ENCODE measurements at places on chromosomes 3 and 15. TPM values are rescaled to one million over a fixed set of nuclear protein-coding genes. Genes with fewer than 3 reads are reported as not detected.

- H3K36me3 ChIP-seq = no peaks in the 10 kb centered on the region
- H3K4me1 ChIP-seq = no peaks in the 10 kb centered on the region
- no peaks in the 10 kb centered on the region for H3K27me3 ChIP-seq
- H3K4me3 ChIP-seq = no peak overlapping the region
- H3K27ac ChIP-seq = no peak overlapping the region
Observed at GRCh38 chr15:45892182-45892581, 257.4 kb downstream of the SQOR start.

GRCh38 chr3:29167180-29167579 is 113.7 kb upstream of the RBMS3 start:
- H3K27ac ChIP-seq = no peak overlapping the region
- no peak overlapping the region for H3K4me3 ChIP-seq
- H3K4me1 ChIP-seq = peaks cover 15% of the 10 kb centered on the region
- DNase-seq = no peak
- H3K36me3 ChIP-seq = no peaks in the 10 kb centered on the region
- H3K27me3 ChIP-seq = no peaks in the 10 kb centered on the region

- no peak overlapping the region for H3K27ac ChIP-seq
- H3K27me3 ChIP-seq = no peaks in the 10 kb centered on the region
- no peaks in the 10 kb centered on the region for H3K36me3 ChIP-seq
- H3K4me3 ChIP-seq = no peak overlapping the region
Observed at GRCh38 chr3:85342915-85343314, 384.1 kb downstream of the CADM2 start.

DNA sequence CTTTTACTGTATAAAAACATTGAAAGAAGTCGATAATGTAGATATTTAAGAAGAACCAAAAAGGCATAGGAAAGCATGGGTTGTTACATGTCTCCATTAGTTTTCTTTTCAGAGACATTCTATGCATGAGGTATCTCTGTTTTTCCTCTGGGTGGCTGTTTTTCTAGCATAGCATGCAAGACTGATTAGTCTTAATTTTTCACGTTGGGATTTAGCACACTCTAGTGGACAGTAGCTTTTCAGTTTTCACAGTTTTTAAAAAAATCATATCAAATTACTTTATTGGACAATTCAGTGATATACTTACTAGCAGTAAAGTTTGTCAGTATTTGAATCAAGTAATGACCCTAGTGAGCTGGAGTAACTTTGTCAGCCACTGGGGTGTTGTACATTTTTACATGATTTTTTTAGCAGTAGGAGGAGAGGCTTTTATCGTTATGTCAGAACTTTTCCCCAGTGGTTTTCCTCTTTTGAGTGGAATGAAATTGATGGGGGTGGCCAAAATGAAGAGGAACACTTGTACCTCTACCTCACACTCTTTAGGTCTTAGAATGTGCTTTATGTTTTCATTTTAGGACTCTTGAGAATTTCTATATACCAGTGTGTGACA is 57.2 kb downstream of the SEC22A start:
- H3K4me3 ChIP-seq = no peak overlapping the region
- peaks cover 10% of the 10 kb centered on the region for H3K4me1 ChIP-seq
- peaks cover 15% of the 10 kb centered on the region for H3K36me3 ChIP-seq

GRCh38 chr3:13088028-13089006 is 15.1 kb upstream of the IQSEC1 start:
- H3K36me3 ChIP-seq = no peaks in the 10 kb centered on the region
- H3K27ac ChIP-seq = no peak overlapping the region
- peaks cover 3% of the 10 kb centered on the region for H3K4me1 ChIP-seq
- no peak for DNase-seq

DNA sequence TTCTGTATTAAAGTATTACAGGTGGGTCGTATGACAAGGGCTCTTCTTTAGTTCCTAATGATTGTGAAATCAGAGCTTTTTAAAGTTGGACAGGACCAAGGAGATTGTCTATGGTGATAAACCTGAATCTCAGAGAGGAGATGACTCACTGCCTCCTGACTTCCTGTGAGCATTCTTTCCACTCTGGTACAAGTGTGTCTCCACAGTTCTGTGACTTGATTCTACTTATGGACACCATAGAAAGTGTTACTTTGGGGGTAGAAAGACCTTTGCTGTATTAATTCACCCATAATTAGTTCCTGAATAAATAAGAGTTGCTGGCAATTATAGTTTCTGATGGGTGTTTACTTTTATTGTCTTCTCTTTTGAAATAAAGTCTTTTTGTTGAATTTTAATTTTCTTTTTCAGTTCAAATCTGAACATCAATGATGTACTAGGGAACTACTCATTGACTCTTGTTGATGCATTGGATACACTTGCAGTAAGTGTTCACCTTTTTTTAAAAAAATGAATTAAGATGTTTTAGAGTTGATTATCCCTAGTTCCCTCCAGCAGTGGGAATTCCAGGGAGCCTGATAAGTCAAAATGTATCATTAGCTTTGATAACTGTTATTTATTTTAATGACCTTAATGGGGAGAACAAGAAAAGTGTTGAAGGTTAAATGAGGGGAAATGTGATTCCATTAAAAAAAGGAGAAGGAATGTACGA is 7.4 kb downstream of the EDEM1 start:
- peak overlapping the region; percentile 97 for H3K27ac ChIP-seq
- peak overlapping the region; percentile 74 for H3K4me3 ChIP-seq
- peak; percentile 54 for DNase-seq
- peaks cover 72% of the 10 kb centered on the region for H3K36me3 ChIP-seq
- no peaks in the 10 kb centered on the region for H3K27me3 ChIP-seq

GRCh38 chr3:165193366-165194254 is 2.6 kb downstream of the SLITRK3 start:
- no peaks in the 10 kb centered on the region for H3K4me1 ChIP-seq
- peaks cover 2% of the 10 kb centered on the region for H3K36me3 ChIP-seq
- peaks cover 57% of the 10 kb centered on the region for H3K27me3 ChIP-seq
- H3K4me3 ChIP-seq = no peak overlapping the region
- DNase-seq = no peak

DNA sequence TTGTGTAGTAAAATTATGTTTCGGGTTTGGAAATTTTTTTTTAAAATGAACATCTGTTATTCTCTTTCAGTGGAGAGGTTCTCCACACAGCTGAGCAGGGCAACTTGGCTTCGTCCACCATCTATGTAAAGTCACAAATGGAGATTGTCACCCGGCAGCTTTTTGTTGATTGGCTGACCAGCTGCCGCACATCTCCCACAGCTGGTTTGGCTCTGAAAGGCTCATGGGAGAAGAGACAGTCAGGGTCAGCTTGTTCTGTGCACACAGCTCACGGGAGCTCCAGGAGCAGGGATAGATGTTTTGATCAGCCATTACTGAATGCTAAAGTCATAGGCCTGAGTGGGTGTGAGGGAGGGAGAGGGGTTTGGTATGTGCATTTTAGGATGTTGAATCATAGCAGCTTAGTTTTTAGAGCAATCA is 12.9 kb upstream of the CCDC80 start:
- DNase-seq = no peak
- no peaks in the 10 kb centered on the region for H3K27me3 ChIP-seq
- H3K4me1 ChIP-seq = peaks cover 25% of the 10 kb centered on the region
- no peak overlapping the region for H3K27ac ChIP-seq
- H3K36me3 ChIP-seq = peaks cover 4% of the 10 kb centered on the region

GRCh38 chr3:5423076-5423475 is 235.6 kb downstream of the EDEM1 start:
- peaks cover 6% of the 10 kb centered on the region for H3K27me3 ChIP-seq
- H3K27ac ChIP-seq = no peak overlapping the region
- no peak for DNase-seq
- H3K4me1 ChIP-seq = no peaks in the 10 kb centered on the region
- no peaks in the 10 kb centered on the region for H3K36me3 ChIP-seq

GRCh38 chr3:58353722-58354553 is 21.2 kb downstream of the PXK start:
- H3K36me3 ChIP-seq = peaks cover 14% of the 10 kb centered on the region
- H3K27me3 ChIP-seq = no peaks in the 10 kb centered on the region
- H3K4me3 ChIP-seq = peak overlapping the region; percentile 77
- DNase-seq = peak; percentile 46
- H3K4me1 ChIP-seq = peaks cover 85% of the 10 kb centered on the region

DNA sequence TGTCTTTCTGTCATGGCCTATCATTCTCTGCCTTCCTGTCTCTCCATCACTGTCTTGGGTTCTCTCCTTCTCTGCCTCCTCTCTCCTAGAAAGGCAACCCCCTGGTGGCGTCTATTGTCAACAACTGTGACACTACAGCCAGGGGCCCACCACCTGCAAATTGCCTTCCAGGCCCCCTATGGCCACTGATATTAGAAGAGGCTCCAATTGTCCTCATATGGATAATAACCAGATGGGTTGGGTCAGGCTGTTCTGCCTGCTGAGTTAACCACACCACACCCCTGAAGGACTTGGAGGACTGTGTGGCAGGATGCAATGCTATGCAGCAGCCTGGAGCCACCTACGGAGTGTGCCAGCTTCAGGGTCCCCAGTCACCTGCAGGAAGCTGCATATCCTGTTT is 665.0 kb downstream of the NTRK3 start:
- no peak for DNase-seq
- no peaks in the 10 kb centered on the region for H3K36me3 ChIP-seq
- H3K27me3 ChIP-seq = no peaks in the 10 kb centered on the region

GRCh38 chr3:15303216-15303615 is 29.2 kb downstream of the SH3BP5 start:
- H3K36me3 ChIP-seq = peaks cover 50% of the 10 kb centered on the region
- no peak overlapping the region for H3K4me3 ChIP-seq
- no peak for DNase-seq
- no peak overlapping the region for H3K27ac ChIP-seq

DNA sequence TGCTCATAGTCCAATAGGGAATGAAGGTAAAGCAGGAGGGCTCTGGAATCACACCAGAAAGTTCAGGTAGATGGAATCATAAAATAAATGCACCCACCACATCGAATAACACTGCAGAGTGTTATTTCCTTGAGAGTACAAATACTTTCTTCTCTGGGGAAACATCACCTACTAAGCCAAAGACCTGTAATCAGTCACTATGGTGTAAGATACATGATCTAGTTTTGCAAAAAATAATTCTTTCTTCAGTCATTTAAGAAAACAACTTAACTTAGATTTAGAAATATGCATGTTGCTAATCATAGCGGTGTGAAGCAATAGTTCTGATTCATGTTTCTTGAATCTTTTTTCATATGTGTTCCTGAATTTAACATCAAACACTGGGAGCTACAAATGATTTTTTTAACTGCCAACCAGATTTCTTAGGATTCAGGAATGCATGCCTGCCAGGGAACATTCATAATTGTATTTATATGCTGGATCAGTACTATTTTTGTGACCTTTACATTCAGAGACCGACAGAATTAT is 40.2 kb upstream of the MEIS2 start:
- no peak overlapping the region for H3K27ac ChIP-seq
- no peak for DNase-seq
- H3K36me3 ChIP-seq = no peaks in the 10 kb centered on the region
- no peak overlapping the region for H3K4me3 ChIP-seq
- H3K4me1 ChIP-seq = no peaks in the 10 kb centered on the region

- H3K27ac ChIP-seq = no peak overlapping the region
- no peak for DNase-seq
- H3K4me1 ChIP-seq = no peaks in the 10 kb centered on the region
- no peaks in the 10 kb centered on the region for H3K27me3 ChIP-seq
- H3K36me3 ChIP-seq = no peaks in the 10 kb centered on the region
Observed at GRCh38 chr3:114904633-114905032, 242.5 kb downstream of the ZBTB20 start.

DNA sequence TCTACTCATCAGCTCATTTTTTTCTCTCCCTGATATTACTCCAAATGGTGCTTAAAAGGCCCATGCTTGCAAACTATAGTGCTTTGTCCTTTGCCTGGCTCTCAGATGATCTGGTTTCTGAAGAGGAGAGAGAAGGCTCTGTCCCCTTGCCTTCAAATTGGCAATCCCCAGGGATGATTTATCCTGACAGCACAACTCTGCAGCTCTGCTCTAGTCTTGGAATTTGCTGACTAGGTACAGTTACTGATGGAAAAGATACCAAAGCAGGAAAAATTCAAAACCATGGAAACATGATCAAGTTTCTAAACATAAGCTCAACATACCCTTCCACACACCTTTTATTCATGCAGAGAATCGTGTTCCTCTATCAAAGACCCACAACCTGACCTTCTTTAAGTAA is 106.7 kb upstream of the CADPS start:
- DNase-seq = no peak
- H3K36me3 ChIP-seq = no peaks in the 10 kb centered on the region
- H3K4me3 ChIP-seq = no peak overlapping the region
- H3K27ac ChIP-seq = no peak overlapping the region
- no peaks in the 10 kb centered on the region for H3K4me1 ChIP-seq

DNA sequence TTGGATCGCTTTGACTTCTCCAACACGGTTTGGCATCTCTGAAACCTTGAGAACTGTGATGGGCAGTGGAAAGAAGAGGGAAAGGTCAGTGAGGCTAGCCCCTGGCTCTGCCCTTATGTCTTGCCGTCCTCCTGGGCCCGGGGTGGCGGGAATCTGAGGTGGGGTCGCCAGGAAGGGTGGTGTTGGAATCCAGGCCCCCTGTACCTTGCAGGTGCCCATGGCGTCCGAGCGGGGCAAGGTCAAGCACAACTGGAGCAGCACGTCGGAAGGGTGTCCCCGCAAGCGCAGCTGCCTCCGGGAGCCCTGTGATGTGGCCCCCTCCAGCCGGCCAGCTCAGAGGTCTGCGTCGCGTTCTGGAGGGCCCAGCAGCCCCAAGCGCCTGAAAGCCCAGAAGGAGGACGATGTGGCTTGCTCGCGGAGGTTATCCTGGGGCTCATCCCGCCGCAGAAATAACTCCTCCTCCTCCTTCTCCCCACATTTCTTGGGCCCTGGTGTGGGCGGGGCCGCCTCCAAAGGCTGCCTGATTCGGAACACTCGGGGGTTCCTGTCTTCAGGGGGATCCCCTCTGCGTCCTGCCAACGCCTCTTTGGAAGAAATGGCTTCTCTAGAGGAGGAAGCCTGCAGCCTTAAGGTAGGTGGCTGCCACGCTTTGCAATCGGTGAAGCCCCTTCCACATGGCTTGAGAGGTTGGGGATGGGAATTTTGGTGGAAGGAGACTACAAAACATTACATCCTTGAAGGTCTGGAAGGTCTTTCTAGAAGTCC is 907 bp downstream of the TATDN2 start:
- no peaks in the 10 kb centered on the region for H3K27me3 ChIP-seq
- H3K4me1 ChIP-seq = peaks cover 62% of the 10 kb centered on the region
- peaks cover 64% of the 10 kb centered on the region for H3K36me3 ChIP-seq
- H3K4me3 ChIP-seq = peak overlapping the region; percentile 97
- DNase-seq = peak; percentile 47
- H3K27ac ChIP-seq = peak overlapping the region; percentile 97

GRCh38 chr3:81816473-81817250 is 55.2 kb upstream of the GBE1 start:
- peaks cover 8% of the 10 kb centered on the region for H3K4me1 ChIP-seq
- DNase-seq = no peak
- peaks cover 2% of the 10 kb centered on the region for H3K27me3 ChIP-seq

Gene GP9
- not detected for total RNA-seq

Gene DNAJB11
- total RNA-seq = 71.0 TPM

Gene PLA1A
- total RNA-seq = 0.22 TPM

Gene PLSCR2
- total RNA-seq = not detected

Gene HMG20A
- total RNA-seq = 46.5 TPM

Gene XIRP1
- total RNA-seq = 3.0 TPM

Gene CIAO2A
- 70.1 TPM for total RNA-seq

Gene DUOXA2
- total RNA-seq = not detected

Gene ASB14
- not detected for total RNA-seq

Gene MORC1
- not detected for total RNA-seq

Gene ZNF619
- total RNA-seq = 7.1 TPM

Gene SLC27A2
- 78.0 TPM for total RNA-seq
